ENCODE measurements at places on chromosomes 1 and 21.

DNA sequence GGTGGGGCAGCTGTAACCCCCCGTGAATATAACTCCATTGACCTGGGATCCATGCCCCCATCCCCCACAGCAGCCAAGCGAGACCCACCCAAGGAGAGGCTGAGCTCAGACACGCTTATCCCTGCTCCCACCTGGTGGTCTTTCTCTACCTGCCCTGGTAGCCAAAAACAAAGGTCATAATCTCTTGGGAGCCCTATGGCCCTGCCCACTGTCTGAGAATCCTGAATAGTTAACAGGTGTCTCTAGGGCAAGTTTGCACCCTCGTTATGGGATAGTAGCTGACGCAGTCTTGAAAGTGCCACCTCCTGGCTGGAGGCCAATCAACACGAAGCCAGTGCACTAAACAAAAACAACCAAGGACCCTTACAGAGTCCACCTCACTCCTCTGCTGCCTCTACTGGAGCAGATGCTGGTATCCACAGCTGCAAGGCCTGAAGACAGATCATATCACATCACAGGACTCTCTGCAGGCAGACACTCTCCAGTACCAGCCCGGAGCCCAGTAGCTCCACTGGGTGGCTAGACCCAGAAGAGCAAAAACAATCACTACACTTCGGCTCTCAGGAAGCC is 134.3 kb upstream of the C1orf174 start:
- DNase-seq, result no peak

DNA sequence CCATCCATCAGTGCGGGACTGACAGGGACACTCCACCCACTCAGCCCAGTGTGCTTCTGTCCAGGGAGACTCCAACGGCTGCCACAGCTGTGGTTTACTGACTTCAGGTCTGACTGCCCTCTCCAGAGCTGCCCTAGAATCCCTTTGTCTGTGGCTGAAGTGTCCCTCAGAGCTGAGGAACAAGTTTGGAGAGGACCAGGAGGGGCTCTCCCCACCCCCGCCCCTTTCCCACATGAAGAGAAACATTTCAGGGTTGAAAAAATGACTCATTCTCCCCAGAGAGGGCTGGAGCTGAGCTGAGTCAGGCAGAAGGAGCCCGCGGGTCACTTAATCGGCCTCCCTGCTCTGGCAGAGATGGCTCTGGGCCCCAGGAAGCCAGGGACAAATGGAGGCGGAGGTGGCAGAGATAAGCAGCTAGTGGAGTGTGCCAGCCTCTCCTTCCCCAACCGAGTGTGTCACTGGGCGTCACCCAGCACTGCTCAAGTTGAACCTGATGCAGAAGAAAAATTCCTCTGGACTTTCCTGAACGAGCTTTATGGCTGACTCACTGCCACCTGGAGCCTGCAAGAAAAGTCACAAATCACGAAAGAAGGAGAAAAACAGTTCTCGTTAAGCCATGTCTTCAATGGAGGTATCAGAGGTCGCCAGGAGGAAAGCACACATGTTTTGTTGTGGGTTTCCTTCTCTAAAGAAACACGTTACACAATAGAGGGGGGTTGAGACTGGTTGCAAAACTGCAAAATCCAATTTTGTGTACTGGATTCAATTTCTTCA is 34.3 kb upstream of the ECE1 start:
- DNase-seq, result peak; percentile 65

DNA sequence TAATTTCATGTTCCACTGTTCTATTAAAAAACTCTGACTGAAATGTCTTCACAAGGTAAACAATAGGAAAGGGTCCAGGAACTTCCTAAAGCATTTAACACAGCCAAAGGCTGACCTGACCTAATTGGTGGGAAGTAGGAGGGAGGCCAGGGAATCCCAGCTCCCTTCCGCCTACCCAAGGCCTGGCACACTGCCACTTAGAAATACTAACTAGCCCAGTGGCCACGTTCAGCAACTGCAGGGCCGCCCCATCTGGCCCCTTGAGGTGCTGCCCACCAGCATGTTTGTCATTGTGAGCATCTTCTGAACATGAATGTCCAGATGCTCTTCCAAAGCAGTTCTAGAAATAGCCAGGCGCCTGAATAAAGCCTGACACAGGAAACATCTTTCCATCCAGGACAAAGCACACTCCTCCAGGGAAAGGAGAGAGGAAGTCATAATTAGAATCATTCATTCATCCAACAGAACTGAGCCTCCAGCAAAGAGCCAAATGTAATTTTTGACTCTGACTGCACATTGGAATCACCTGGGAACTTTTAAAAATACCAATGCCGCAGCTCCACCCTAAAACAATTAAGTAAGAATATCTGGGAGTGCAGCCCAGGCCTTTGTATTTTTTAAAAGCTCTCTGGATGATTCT is 44.6 kb upstream of the BCL9 start:
- DNase-seq, result no peak

GRCh38 chr1:58895082-58895481 is 111.2 kb upstream of the JUN start:
- DNase-seq, result no peak

- DNase-seq, result no peak
Observed at GRCh38 chr1:79285667-79286066, 279.1 kb upstream of the ADGRL4 start.

DNA sequence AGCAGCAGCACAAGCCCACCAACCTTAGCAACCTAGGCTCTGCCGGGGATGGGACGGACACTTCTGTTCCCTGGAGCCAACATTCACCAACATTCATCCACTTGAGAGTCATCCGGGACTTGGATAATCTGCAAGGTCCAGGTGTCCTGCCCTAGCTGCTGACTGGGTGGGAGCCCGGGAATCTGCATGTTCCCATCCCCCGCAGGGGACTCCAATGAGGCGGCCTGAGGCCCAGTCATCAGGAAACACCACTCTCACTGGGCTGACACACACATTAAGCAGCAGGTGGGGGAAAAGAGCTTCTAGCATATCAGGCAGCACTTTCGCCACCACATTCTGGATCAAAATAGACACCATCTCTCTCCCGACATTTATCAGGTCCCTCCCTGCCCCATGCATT is 38.4 kb upstream of the CCSAP start:
- no peak for DNase-seq

- DNase-seq, result no peak
Observed at GRCh38 chr1:156750711-156751450, 594 bp downstream of the HDGF start.

- DNase-seq, result no peak
Observed at GRCh38 chr1:233520261-233521191, 93.4 kb upstream of the KCNK1 start.

GRCh38 chr21:26965907-26966581 is 844 bp downstream of the ADAMTS5 start:
- no peak for DNase-seq

DNA sequence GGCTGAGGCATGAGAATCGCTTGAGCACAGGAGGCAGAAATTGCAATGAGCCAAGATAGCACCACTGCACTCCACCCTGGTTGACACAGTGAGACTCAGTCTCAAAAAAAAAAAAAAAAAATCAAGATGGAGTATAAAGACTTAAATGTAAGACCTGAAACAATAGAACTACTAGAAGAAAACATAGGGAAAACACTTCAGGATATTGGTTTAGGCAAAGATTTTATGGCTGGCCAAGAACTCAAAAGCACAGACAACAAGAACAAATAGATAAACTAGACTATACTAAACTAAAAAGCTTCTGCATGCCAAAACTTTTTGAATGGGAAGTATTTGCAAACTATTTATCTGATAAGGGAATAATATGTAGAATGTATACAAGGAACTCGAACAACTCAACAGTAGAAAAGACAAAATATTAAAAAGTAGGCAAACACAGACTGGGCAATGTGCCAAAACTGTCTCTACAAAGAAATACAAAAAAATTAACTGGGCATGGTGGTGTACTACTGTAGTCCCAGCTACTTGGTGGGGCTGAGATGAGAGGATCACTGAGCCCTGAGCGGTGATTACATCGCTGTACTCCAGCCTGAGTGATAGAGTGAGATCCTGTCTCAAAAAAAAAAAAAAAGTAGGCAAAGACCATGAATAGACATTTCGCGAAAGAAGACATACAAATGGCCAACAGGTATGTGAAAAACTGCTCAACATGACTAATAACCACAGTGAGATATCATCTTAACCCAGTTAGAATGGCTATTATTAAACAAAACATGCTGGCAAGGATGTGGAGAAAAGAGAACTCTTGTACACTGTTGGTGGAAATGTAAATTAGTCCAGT is 25.3 kb downstream of the DTL start:
- no peak for DNase-seq

DNA sequence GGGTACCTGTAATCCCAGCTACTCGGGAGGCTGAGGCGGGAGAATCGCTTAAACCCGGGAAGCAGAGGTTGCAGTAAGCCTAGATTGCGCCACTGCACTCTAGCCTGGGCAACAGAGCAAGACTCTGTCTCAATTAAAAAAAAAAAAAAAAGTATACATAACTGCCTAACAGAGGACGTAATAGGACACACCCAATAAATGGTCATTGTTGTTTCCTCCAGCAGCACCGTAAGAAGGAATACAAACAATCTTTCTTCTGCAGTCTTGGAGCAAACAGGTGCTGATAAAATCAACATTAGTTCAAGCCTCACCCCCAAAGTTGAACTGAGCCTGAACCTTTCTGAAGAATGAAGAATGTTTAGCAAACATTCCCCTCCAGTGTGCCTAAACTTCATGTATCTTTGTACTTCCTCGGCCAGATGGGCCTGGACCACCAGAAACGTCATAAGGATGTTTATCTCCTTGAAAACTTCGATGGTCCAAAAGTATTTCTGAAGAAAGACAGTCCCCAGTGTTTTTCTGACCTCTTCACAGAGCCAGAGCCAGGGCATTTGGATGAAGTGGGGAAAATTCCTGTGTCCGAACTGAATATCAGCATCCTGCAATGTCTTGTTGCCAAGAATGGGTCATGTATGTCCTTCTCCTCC is 136.8 kb upstream of the F3 start:
- no peak for DNase-seq
